ENCODE measurements at places on chromosomes 2 and 18. TPM values are rescaled to one million over a fixed set of nuclear protein-coding genes. Genes with fewer than 3 reads are reported as not detected.

DNA sequence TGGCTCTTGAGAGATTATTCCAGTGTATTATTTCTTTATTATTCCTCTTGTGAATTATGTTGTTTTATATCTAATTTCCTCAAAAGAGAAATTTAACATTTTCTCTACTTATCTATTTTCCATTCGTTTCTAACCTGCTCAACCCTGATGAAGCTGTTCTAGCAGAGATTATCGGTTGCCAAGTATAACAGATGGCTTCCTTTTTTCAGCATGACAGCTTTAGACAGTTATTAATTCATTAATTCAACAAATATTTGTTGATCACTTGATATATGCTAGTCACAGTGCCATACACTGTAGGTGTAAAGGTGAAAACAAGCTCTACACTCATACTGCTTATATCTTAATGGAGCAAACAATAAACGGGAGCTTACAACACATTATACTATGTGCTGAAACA is 137.9 kb upstream of the UBE2E3 start:
- no peak for DNase-seq

- no peak for DNase-seq
Measured at GRCh38 chr2:15819562-15820256, 120.6 kb upstream of the MYCN start.

DNA sequence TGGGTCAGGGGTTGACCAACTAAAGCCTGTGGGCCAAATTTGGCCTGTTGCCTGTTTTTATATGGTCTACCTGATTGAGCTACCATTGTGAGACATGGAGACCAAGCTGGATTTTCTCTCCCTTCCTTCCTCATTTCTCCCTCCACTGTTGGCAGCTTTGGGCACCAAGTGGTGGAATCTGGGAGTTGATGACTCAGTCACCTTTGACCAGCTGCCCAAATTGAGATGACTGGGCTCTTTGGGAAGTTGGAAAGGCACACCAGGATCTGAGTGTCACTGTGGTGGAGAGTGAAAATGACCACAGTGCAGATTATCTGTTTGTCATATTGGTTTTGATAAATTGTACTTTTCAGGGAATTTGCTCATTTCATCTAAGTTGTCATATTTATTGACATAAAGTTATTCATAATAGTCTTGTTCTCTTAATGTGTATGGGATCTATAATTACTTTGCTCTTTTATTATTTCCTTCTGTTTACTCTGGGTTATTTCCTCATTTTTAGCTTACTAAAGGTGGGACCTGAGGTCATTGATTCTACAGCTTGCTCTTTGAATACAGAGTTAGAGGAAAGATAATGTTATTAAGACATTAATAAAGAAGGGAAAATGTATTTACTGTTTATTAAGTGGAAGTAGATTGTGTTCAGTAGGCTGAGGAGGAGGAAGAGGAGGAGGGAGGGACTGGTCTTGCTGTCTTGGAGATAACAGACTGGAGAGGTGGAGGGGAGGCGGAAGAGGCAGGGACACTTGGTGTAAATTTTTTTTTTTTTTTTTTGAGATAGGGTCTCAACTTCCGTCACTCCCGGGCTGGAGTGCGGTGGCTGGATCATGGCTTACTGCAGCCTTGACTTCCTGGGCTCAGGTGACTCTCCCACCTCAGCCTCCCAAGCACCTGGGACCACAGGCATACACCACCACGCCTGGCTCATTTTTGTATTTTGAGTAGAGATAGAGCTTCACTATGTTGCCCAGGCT is 31.8 kb downstream of the AGFG1 start:
- DNase-seq = no peak

- DNase-seq = no peak
Measured at GRCh38 chr2:120531365-120531764, 185.4 kb downstream of the INHBB start.

GRCh38 chr2:68050353-68050752 is 12.5 kb downstream of the C1D start:
- DNase-seq = no peak

GRCh38 chr2:230942371-230942770 is 17.3 kb upstream of the GPR55 start:
- DNase-seq = no peak

DNA sequence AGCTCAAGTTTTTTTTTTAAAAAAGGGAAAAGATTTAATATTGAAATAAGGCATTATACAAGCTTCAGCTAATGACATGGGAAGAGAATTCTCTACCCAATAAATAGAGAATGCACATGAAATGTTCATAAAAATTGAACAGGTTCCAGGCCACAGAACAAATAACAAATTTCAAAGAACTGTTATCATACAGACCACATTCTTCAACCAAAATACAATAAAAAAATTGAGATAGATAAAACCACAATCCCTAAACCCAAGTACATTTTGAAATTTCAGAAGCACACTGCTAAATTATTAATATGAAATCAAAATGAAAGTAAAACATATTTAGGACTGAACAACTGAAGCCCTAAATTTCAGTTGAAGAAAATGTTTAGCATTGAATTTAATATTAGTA is 89.6 kb downstream of the BCL2 start:
- DNase-seq = no peak

DNA sequence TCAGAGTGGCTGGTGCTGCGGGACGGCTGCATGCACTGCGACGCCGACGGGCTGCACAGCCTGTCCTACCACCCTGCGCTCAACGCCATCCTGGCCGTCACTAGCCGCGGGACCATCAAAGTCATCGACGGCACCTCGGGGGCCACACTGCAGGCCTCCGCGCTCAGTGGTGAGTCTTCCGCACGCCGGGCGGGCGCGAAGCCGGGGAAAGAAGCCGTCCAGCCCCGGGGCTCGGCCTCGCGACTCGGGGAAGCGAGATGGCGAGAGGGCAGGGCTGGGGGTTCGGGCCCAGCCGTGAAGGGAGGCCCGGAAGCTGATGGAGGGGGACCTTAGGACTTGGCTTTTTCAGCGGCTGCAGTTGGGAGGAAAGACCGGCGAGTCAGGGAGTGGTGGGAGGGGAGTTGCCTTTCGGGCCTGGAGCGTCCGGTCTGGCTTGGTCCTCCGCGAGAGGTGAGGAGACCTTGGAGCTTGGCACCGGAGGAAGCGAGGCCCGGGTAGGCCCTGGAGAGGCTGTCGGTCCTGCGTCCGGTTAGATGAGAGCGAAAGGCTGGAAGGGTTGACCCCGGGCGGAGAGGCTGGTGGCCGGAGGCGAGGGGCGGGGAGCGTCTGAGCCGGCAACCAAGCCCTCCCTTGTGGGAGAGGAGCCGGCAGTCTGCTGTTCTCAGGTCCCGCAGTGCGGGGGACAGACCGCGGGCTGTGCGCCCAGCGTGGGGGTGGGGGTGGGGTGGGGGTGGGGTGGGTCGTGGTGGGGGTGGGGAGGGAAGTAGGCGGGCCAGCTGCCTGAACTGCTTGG is 691 bp downstream of the BIRC6 start:
- DNase-seq = no peak

FRZB gene
- not detected for total RNA-seq

CYP26B1 gene
- 1.1 TPM for total RNA-seq

ABCG5 gene
- not detected for total RNA-seq
